ENCODE measurements at places on chromosomes 12 and 14.

GRCh38 chr14:90487031-90487430 is 90.2 kb downstream of the CALM1 start:
- DNase-seq = no peak

GRCh38 chr14:103855734-103856095 is 8.3 kb upstream of the PPP1R13B start:
- no peak for DNase-seq

DNA sequence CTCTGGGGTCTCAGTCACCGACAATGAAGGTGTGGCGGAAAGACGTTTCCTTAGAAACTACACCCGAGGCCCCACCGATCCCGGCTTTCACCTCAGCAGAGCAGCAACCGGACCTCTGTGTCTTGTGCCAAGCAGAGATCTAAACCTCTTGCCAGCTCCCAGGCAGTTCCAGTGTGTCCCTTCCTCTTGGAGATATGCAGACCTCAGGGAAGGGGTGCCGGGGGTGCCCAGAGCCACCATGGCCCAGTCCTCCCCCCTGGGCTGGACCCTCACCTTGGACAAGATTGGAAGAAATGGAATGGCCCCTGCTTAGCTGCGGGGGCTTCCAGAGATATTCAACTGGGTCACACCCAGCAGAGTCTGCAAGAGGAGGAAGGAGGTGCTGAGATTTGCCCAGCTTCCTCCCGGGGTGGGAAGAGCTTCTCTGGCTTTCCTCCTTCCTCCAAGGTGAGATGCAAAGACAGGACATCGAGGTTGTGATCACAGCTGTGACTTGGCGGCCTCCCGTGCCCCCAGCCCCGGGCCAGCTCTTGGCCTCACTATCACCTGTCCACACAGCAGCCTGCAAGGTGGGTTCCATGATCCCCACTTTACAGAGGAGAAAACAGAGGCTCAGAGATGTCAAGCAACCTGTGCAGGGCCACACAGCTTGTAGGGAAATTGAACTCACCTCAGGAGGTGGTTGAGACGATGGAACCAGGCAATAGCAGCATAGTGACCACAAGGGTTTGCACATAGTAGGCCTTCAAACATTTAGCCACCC is 281.7 kb upstream of the RTL1 start:
- DNase-seq = no peak

GRCh38 chr12:54126696-54127537 is 61.9 kb downstream of the SMUG1 start:
- DNase-seq = no peak

DNA sequence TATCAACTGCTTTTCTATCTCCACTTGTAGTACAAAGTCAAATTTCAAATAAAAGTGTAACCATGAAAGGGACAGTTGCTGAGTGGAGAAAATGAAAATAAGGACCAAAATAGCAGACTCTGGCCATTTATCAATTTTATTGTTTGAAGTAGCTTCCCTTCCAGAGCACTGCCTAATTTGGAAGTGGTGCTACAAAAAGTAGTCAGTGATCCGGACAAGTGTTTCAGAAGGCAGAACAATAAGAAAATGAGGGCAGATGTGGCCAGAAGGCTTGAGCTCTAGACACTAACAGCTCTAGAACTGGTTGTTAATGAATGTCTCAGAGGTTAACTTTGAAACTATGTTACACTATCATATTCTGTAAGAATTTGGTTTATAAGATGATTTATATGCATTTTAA is 48.9 kb downstream of the ABCC9 start:
- no peak for DNase-seq

- no peak for DNase-seq
These were observed 276 bp upstream of the BMAL2 start for GRCh38 chr12:27332407-27332713.

GRCh38 chr12:22494319-22494718 is 50.0 kb downstream of the C2CD5 start:
- no peak for DNase-seq

DNA sequence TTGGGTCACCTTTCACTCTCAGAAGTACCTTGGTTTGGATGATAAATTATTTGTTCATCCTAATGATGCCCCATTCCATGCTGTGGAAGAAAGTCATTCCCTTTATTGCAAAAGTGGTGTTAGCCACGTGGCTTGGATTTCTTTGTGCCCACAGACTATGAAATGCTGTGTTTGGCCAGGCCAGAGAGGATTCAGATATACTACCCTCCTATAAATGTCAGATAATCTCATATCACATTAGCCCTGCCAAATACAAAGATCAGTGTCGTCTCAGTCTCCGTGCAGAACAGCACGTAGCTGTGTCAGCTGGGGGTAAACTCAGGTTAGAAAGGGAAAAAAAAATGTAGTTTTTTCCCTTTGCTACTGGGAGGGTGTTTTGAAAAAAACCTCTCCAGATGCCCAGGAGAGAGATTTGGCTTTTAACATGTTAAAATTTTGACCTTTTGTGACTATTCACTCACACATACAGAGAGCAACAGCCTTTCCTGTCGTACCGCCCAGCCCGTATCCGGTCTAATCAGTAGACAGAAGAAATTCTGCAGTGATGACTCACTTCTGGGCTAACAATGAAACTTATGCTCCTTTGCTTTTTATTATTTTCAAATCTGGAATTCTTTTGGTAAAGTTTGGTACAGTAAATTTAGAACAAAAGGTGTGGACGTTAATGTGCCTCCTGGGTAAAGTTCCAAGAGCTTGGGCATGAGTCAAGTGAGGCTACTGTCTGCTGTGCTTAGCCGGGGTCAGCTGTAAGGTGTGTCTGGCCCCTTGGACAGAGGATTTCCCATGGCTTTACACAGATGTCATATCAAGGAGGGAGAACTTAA is 8.5 kb upstream of the PTPRB start:
- DNase-seq = peak; percentile 27

DNA sequence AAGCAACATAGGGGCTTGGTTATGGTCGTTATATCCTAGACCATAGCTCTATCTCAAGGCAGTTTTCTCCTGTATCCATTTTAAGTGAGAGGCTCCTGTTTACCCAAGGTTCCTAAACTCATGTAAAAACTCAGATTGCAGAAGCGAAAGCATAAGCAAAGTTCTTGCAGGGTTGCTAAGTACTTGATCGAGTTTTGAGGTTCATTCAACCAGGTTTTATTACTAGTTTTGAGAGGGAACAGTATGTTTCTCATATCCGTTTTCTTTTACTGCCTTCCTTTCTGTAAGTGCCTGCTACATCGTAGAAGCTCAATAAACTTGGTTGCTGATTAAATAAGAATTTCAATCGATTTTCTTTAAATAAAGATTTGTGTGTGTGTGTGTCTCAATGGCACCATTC is 5.1 kb downstream of the AKAP3 start:
- no peak for DNase-seq

GRCh38 chr12:132218915-132219314 is 74.7 kb downstream of the NOC4L start:
- DNase-seq = peak; percentile 60

DNA sequence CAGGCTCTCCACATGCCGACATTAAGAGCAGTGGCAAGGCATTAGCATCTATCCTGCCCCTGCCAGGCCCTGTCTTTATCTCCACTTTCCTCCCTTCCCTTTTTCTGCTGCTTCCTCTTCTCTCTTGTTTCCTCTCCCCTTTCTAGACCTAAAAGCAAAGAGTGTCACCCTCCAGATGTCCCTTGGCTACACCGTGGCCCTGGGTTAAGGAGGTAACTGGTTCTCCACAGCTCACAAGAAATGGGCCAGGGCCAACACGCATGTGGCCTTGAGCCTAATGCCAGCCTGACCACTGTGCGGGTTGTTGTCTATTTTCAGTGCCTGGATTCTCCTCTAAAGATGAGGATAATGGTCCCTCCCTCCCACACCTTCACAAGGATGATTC is 41.7 kb upstream of the DDX11 start:
- no peak for DNase-seq

DNA sequence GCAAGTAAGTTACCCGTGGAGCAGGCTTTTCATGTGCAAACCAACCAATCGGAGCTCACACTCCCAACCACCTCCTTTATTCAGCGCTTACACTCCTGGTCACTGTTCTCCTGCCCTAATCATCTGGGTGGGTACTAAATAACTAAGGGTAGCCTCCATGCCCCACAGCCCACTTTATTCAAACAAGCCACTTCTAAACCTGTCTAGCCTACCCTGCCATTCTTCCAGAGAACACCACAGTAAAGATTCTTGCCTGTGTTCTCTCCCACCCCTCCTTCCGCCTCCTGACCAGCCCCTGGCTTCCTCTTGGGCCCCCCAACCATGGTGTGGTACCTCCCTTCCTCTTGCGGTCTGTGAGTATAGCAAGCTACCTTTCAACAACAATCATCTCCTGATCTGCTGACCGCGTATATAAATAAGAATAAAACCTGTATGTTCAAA is 581.9 kb downstream of the VRK1 start:
- no peak for DNase-seq

- no peak for DNase-seq
These were observed 10.0 kb downstream of the TMCC3 start for GRCh38 chr12:94640134-94640928.

DNA sequence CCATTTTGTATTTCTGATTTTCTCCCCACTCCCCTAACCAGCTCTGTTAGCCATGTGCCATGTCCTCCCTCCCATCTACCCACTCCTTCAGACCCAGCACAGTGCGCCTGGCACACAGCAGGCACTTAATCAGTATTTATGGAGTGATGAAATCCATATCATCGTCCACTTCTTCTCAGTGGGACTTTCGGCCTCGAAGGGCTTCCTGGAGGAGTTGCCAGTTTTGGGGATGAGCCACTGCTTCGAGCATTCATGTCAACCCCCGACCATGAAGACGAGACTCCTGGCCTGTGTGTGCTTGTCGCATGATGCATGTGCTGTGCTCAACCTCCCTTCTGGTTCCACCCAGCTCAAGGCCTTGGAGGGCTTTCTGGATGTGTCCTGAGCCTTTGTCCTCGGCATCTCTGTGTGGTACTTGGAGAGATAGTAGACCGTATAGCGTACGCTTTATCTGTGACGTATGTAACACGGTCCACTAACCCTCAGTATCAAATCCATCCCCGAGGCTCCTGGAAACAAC is 119.5 kb upstream of the RTL1 start:
- no peak for DNase-seq

DNA sequence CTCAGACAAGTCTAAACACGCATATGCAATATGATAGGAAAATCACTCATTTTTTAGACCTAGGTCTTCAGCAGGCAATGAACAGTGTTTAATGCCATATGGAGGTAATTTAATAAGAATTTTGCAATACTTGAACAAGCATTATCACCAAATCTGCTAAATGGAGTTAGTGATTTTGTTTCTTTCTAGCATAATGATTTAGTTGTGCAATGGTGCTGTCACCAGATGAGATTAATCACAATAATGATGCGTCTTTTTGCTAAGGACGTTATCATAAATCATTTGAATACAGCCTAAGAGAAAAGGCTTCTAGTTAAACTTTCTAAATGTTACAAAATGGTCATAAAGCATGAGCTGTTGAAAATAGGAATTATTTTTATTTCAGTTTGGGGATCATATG is 170.0 kb upstream of the SLC16A7 start:
- DNase-seq = no peak
